Mesenchymal stem cell (in vitro differentiated cells and primary cell): ENCODE measurements at places on chromosomes 12 and 14.

DNA sequence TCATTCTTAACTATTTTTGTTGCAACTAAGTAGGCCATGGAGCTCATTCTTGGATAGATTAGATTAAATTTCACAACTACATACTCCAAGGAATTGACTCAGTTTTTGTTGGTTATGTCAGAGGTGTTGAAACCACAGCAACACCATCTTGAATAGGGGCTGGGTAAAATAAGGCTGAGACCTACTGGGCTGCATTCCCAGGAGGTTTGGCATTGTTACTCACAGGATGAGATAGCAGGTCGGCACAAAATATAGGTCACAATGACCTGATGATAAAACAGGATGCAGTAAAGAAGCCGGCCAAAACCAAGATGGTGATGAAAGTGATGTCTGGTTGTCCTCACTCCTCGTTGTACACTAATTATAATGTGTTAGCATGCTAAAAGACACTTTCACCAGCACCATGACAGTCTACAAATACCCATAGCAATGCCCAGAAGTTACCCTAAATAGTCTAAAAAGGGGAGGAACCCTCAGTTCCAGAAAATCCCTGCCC lies 20.9 kb downstream of the DMAC2L start:
- DNase-seq = peak; percentile 45

DNA sequence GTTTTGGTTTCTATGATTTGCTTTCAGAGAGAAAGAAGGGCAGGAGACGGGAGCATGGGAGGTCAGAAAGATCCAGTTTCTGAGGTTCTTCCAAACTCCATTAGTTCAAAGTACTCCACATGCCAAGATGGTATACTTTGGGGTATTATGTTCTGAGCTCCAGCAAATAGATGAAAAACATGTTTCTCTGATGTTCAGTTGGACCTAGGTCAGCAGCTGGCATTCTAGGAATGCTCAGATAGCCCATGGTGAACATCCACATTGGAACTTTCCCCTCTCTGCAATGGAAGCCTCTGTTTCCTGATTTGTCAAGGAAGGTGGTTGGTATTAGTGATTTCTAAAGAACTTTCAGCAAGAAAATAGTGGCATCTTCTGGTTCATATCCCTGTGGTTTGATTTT lies 257.5 kb downstream of the KTN1 start:
- no peak for DNase-seq

DNA sequence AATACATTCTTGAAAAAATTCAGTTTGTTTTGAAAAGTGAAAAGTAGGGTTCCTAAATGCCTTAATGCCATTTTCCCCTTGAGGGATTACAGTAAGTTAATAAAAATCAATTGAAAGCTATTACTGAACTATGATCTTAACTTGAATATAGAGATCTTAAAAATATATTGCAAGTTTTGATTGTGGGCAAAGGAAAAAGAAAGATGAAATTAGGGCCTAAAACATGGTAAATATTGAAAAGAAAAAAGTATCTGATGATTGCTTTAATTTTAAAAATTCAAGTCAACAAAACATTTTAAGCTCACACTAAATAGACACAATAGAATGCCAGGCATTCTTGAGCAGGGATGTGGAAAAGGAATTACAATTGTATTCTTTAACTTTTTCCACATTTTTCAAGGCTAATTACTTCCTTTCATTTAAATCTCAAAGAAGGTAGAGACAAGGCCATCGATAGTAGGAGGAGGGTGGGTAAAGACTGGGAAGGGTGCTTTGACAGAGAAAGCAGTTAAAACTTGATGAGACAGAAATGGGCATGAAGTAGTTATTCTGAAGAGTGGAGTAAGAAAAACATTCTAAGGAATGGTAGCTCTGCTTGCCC lies 294.4 kb downstream of the NELL2 start:
- DNase-seq = no peak

DNA sequence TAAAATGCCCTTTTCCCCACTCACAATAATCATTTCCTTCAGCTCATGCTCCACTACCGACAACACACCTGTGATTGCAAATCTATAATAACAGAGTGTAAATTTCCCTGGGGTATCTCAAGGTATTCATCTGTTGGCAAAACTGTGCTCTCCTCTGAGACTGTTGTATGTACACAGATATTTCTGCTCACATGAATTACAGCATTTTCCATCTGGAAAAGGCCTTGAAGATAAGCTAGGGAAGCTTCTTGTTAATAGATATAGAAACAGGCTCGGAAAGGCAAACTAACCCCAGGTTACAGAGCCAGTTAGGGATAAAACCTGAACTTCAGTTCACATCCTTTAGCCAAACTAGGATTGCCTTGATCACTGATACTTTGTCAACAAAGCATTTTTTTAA lies 210.4 kb upstream of the KRR1 start:
- no peak for DNase-seq

- DNase-seq = peak; percentile 91
Observed at GRCh38 chr12:93591137-93591868, 18.8 kb downstream of the SOCS2 start.

GRCh38 chr12:81949416-81949815 lies 190.3 kb upstream of the PPFIA2 start:
- DNase-seq = no peak

DNA sequence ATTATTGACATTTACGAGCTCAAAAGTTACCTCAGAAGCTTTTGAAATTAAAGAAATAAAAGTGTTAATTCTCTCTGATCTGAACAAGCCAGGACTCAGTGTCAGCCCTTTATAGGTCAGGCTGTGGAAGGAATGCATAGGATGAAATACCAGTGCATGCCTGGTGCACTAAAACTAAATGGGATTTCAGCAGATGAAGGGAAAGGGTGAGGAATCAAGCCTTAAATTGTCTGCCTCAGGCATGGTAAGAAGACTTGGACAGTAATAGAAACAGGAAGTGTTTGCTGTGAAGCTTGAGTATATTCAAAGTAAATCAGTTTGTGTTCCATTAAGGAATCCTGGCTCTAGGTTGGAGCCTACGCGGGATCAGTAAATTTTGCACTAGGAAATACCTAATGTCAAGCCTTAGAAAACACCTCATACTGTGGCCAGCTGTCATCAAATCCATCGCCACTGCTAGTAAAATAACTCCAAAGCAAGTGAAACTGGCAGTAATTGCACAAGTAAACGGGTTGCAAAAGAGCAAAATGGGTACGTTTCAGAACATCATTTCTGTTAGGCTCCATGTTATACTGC lies 76.3 kb downstream of the PDE3A start:
- no peak for DNase-seq

DNA sequence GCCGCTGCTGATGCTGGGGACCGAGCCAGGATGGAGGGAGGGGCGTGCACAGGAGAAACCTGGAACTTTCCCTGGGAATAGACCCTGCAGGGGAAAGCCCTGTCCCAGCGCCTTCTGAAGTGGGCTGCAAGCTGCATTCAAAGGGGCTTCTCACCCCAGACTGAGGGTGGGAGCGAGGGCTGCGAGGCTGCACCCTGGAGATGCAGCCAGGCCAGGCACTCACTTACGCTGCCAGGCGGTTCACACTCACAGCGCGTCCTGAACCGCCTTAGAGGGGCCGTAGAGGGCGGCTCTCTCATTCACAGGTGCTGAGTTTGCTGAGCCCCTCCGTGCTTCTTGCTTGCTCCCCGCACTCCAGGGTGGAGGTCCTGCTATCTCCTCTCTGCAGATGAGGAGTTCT lies 208.5 kb upstream of the C14orf180 start:
- DNase-seq = no peak

- DNase-seq = peak; percentile 12
Observed at GRCh38 chr12:30820406-30820946, 65.7 kb upstream of the CAPRIN2 start.

- DNase-seq = no peak
Observed at GRCh38 chr14:61977217-61977616, 215.0 kb downstream of the SNAPC1 start.

DNA sequence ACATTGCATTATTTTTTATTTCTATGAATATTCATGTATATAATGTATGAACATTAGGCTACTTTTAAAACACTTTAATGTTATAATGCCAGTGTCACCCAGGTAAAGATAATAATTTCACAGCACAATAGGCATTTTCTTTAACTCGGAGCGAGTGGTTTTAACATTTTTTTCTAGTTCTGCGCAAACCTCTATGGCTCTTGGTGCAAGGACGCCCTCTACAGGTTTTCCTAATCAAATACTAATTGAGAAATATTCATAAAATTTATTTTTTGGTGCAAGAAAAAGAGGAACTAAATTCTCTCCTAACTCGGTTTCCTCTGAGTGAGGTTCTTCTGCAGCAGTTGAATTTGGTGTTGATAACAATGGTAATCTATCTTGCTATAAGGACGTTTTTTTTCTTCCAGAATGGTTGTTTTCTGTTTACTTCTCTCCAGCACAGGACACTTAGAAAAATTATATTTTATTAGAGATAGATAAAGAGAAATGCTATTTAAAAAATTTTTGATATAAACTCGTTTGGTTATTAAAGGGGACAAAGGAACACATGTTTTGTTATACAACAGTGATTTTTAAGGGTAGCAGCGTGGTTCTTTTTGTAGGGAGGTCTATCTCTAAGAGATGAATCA lies 2.4 kb upstream of the WIF1 start:
- DNase-seq = peak; percentile 15

GRCh38 chr12:100799770-100800169 lies 5.2 kb downstream of the ANO4 start:
- DNase-seq = peak; percentile 84

DNA sequence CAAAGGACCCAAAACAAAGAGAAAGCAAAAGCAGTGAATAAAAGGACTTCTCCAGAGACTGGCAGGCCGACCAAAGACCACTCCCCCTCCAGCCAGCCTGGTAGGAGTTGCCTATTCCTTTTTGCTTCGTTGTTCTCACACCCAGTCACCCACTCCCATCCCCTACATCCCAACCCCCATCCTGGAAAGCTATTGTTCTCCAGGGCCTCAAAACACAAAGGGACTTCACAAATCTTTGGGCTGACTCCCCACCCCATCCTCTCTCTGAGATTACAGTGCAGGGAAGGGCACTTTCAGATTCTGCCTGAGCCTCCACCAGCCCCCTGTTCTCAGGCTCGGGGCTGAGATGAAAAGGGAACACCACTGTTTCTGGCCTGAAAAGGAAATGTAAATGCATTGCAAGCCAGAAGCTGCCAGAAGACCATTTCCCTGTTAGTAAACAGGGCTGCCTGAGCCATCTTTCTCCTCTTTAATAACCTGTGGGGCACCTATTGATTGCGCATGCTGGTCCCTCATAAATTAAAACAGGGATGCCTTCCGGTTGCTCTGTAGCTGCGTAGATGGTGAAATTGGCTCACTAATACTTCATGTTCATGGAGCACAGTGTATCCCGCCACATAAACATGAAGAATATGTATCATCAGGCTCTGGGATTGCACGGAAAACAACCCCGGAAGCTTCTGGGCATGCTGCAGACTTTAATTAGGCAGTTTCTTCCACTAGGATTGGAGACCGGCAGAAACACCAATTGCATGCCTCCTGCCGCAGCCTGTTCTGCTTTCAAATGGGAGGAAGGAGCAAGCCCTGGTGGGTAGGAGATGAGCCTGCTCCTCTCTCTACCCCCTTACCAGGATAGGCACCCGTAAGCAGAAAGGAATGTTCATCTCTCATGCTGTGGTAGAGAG lies 130.3 kb upstream of the FUT8 start:
- peak; percentile 49 for DNase-seq

DNA sequence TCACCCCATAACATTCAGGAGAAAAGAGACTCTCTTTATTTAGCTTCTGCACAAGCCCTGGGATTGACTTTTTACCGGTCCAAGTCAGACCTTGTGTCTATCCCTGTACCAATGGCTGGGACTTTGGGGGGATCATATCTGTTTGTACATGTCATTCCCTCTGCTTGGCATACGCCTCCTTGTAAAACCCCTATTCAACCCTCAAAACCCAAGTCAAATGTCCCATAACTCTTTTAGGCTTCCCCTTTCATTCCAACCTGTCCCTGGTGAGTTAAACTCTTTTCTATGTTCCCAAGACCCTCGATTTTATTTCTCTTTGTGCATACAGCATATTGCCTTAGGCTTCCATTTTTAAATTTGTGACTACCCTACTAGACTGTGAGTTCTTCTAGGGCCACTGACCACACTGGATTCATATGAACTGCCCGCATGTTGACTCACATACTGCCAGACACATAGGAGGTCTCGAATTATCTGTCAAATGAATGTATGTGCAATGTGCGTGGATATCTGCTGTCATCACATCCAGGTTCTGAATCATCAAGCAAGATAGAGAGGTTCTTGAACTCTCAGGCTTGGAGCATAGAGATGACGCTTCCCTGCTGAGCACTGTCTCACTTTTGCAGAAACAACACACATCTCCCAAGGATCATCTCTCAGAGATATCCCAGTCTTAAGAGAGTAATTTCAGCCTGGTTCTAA lies 548.6 kb upstream of the TBX3 start:
- DNase-seq = peak; percentile 92
